ENCODE measurements at places on chromosomes 2 and 18.
A peak's percentile ranks its signal among the peaks of the same experiment; 100 is the strongest.

DNA sequence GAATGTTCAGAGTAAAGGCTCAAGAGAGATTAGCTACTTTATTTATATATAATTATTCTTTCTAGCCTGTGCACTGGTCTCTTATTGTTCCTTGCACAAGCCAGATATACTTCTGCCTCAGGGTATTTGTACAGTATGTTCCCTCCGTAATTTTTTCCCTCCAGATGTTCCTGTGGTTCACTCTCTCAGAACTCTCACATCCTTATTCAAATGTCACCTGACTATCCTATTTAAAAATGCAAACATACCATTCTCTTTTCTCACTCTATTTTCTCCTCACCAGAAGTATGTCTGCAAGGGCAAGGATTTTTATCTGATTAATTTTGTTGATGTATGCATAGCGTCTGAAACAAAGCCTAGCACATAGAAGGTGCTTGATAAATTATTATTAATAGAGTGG, 64.0 kb upstream of the CERS6 start:
- no peak for ATAC-seq

GRCh38 chr2:59276917-59277316, 1035.8 kb upstream of the FANCL start:
- no peak for ATAC-seq

GRCh38 chr2:100780203-100781008, 39.5 kb upstream of the NPAS2 start:
- ATAC-seq, result no peak

DNA sequence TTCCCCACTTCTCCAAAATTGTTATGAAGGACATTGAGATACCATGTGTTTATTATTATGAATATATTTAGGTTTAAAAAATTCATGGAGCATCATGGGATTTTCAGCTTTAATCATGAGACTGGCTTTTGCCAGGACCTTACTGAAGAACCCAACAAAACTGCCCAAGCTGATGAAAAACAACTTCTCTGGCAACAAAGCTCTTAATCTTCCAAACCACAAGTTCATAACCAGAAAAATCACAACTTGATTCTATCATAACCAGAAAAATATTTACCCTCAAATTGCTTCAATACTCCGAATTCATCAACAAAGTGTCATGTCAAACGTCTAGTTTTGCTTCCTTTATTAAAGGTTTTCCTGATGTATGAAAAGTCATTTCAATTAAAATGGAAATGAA, 971.8 kb upstream of the ACVR2A start:
- no peak for ATAC-seq

- no peak for ATAC-seq
Observed at GRCh38 chr2:27184115-27184514, 27.7 kb upstream of the ATRAID start.

- no peak for ATAC-seq
Observed at GRCh38 chr2:37669446-37669845, 2.0 kb downstream of the CDC42EP3 start.

DNA sequence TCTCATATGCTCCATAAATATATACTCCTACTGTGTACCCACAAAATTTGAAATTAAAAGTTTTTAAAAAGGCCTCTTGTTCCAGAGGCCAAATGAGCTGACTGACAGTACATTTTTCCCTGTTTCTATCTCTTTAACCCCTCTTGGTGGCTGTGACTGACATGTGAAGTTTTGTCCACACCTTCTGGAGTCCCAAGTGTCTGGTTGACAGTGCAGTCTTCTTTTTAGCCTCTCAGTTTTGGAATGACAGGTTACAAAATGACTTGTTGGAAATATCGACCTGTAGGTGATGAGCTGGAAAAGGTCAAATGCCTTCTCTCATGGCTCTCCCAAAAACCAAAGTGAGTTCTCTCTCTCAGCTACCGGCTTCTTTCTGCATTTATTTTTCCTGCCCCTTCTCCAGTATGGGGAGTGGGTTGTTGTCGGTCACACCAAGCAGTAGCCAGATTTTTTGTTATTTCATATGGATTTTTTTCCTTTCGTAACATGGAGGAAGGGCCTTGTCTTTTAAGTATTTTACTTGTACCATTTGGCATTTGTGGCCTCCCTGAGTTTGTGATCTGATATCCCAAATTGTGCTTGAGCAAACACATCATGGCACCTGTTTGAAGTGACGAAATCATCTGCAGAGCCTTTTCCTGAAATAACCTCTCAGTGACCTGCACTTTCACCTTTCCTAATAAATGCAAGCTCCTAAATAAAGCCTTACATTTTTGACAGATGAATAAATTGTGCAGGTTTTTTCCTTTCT, 143.9 kb downstream of the ESCO1 start:
- ATAC-seq, result peak; percentile 34

DNA sequence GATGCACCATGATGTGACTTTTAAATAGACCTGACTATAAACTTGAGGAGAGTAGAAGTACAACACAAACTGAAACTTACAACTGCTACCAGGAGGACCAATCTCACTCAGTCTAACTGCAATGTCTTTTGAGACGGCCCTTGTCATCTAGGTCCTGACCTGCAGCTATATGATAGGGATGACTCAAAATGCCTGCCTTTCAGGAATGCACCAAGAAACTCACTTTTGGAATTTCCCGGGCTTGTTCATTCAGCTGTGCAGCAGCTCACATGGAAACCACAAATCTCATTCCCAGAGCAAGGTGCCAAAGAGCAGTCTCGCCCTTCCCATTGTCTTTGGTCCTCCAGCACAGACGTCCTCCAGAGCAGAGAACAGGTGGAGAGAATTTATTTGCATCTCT, 113.7 kb downstream of the SPOPL start:
- no peak for ATAC-seq

GRCh38 chr2:232280341-232280740, 98.2 kb upstream of the ALPP start:
- no peak for ATAC-seq

DNA sequence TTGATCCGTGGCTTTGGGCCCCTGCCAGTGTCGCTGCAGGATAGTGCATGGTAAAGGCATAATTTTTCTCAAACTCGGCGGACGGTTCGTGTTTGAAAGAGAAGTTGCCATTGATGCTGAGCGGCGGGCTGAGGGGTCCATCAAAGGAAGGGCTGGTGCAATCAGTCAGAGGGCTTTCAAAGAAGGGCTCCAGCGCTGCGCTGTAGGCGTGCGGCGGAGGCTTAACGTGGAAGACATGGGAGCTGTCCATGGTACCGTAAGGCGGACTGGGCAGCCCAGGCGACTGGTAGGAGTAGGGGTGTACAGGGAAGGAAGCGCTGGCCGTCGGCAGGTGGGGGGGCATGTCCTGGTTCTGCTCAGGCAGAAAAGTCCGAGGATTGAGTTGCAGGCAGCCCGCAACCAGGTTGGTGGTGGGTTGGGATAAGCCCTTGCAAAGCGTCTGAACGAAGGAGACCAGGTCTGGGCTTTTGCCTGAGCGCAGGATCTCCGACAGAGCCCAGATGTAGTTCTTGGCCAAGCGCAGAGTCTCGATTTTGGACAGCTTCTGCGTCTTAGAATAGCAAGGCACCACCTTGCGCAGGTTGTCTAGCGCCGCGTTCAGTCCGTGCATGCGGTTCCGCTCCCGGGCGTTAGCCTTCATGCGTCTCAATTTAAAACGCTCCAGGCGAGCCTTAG, 2.3 kb downstream of the NEUROD1 start:
- peak; percentile 52 for ATAC-seq

GRCh38 chr18:8749492-8749891, 44.1 kb downstream of the MTCL1 start:
- no peak for ATAC-seq

- peak; percentile 77 for ATAC-seq
Observed at GRCh38 chr18:63067939-63068338, 251.6 kb downstream of the BCL2 start.

DNA sequence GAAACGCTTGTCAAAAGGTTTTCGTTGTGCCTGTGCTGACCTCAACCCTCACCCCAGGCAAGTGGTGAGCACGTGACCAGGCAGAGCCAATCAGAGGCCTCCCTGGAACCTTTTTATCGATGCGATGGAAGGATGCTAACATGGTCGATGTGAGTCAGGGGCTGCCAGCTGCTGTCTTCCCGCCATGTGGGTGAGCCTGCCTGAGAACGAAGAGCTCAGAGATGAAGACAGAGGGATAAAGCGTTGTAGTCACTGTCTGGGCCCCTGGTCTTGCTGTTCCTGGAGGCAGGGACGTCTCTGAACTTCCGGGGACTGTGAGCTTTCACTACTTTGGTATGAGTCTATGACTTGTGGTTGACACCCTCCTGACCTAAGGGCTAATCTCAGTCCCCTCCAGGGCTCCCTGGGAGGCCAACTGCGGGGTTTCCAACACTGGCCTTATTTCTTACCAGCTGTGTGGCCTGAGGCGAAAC, 18.6 kb downstream of the DNMT3A start:
- peak; percentile 90 for ATAC-seq

GRCh38 chr2:118179445-118179844, 91.2 kb downstream of the INSIG2 start:
- ATAC-seq, result no peak

- no peak for ATAC-seq
Observed at GRCh38 chr2:218638372-218638771, 21.1 kb downstream of the ZNF142 start.

GRCh38 chr2:212640428-212640827, 101.8 kb upstream of the ERBB4 start:
- ATAC-seq, result no peak

DNA sequence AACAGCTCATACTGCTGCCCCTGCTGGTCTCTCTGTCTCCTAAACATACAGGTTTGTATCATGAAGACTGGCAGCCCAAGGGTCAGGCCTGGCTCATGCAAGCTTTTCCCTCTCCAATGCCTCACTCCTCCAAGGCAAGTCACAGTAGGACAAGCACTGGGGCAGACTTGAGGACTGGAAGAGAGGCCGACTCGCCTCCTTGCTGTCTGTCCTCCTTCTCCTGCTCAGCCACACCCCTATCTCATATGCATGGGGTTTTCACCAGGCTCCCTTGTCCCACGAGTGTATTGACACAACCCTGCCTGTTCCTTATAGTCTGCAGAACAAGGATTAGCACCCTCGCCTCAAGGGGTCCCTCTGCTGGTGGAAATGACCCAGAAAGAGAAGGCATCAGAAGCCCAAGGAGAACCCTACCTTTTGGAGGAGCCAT, 223.7 kb downstream of the SOX11 start:
- no peak for ATAC-seq

DNA sequence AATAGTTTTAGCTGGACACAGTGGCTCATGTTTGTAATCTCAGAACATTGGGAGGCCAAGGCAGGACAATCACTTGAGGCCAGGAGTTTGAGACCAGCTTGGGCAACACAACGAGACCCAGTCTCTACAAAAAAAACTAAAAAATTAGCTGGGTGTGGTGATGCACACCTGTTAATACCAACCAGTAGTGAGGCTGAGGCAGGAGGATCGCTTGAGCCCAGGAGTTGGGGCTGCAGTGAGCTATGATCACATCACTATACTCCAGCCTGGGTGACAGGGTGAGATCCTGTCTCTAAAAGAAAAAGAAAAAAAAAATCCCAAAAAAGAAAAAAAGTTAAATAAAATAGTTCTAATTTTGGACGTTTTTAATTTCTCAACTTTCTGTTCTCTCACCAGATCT, 68.7 kb downstream of the MAP4K3 start:
- no peak for ATAC-seq

DNA sequence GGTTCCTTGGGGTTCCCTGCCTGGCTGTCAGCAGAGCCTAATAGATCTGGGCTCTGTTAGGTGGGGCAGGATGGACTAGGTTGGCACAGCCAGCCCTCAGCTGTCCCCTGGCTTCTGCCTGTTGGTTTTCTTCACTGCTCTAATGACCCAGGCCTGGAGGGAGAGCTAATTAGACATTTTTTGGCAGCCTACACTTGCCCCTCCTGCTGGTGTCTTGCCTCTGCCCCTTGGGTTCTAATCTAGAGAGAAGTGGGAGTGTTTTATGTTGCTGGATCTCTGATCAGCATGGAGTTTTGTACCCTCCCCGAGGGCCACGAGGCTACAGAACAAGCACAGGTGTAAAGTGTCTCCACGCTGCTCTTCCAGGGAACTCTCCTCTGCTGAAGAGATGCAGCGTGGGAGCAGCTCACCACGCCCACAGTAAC, 199.4 kb upstream of the RASGRP3 start:
- no peak for ATAC-seq

DNA sequence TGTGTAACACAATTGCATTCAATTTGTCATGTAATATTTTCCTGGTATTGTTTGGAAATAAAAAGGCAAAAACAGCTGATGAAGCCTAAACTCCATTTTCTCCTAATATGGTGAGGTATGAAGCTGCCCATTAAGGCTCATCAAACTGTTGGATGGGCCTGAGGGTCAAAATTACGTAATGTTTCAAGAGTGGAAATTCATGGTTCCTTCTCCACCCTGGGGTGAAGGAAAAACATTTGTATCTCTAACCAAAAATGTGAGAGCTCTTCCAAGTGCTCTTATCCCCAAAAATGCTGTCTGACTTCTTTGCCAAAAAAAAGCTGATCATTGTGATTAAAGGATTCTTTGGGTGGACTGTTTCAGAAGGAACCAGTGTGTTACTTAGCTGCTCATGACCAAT, 91.8 kb downstream of the ARHGAP28 start:
- ATAC-seq, result no peak

DNA sequence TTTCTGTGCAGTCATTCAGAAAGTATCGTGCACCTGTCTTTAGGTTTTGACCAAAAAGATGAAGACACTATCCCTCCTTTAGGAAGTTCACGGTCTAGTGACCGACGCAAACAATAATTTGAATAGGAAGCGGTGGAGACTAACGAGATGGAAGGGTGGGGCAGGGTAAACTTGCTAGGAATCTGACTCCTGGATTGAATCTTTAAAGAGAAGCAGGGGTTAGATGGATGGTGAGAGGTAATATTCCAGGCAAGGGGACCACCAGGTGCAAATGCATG, 651 bp upstream of the TXNL1 start:
- no peak for ATAC-seq

DNA sequence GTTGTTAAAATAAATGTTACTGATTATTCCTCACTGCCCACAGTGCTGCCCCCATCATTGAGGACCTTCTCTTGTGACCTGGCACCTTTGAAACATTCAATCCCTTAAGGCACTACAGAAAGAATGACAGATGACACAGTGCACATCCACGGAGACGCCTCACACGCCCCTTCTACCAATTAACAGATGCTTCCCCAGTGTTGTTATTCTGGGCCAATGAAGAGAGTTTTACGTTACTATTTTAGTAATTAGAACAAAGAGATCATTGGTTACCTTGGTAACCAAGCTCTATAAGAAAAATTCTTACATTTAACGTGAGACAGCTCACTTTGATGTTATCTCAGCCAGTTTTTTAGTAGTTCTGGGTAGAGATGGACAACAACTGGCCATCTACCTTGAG, 152.0 kb downstream of the ZNF236 start:
- ATAC-seq, result no peak

- no peak for ATAC-seq
Observed at GRCh38 chr2:177268901-177269300, 4.4 kb upstream of the NFE2L2 start.

- ATAC-seq, result no peak
Observed at GRCh38 chr18:35508030-35508429, 10.3 kb upstream of the INO80C start.
